HTR-8/SVneo (cell line): ENCODE measurements at places on chromosomes 6 and 20.

- DNase-seq: no peak
Observed at GRCh38 chr6:132713352-132714134, at the start of gene VNN1. Gene VNN1 (minus strand): TSS chr6:132714055. CDS start chr6:132714035, 20 bp downstream.

- DNase-seq: no peak
Observed at GRCh38 chr20:46631874-46632446, 19.3 kb downstream of the SLC13A3 start.

- no peak for DNase-seq
Observed at GRCh38 chr20:9156529-9157280, 87.8 kb downstream of the PLCB4 start.

DNA sequence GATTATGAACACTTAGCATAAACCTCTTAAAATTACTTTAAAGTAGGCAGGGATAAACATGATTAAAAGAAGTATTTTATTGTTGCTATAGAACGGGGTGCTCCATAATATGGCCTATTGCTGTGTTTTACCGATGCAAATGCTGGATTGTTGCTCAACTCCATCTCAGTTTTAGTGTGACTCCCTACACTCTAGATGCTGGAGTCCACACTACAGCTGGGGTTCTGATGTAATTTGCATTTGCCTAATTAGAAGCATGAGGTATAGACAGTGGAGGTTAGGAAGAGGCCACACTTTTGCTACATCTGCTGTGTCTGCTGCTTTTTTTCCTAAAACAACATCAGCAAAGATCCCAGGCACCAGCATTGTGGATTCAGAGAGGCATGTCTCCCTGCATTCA lies 6.7 kb upstream of the HMGN3 start:
- no peak for DNase-seq

GRCh38 chr6:7468382-7469081 lies 72.9 kb upstream of the DSP start:
- peak; percentile 84 for DNase-seq

GRCh38 chr6:71079677-71080076 lies 122.8 kb upstream of the B3GAT2 start:
- no peak for DNase-seq

DNA sequence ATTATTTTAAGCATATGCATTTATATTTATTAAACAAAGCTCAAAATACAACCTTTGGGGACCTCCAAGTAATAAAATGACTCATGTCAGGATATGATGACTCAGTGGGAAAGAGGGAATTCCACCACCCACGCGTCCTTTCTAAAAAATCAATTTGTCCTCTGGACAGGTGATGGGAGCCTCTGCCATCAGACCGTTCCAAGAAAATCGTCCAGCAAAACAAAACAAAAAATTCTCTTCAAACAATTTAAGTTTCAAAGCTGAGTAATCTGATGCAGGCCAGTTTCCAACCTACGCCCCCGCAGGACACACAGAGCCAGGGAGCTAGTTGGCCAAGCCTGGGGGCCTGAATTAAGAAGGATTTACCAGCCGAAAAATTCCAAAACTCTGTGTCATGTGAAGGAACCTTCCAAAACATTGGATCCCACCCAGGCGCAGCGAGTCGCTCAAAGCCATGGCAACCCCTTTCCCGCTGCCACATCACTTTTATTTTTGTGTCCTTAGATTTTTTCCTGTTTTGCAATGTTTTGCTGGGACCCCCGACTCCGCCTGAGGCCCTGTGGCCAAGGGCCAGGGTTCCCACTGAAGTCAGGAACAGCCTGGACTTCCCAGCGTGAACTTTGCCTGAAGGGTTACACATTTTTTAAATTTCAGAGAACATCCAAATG lies 95.3 kb downstream of the NFATC2 start:
- peak; percentile 98 for DNase-seq
